ENCODE measurements at places on chromosomes 4 and X. TPM values are rescaled to one million over a fixed set of nuclear protein-coding genes. Genes with fewer than 3 reads are reported as not detected.
A peak's percentile ranks its signal among the peaks of the same experiment; 100 is the strongest.

IL2RG gene
- not detected for total RNA-seq

- no peak for DNase-seq
- H3K36me3 ChIP-seq = peaks cover 2% of the 10 kb centered on the region
- no peaks in the 10 kb centered on the region for H3K27me3 ChIP-seq
- no peak overlapping the region for H3K4me3 ChIP-seq
- H3K27ac ChIP-seq = no peak overlapping the region
Observed at GRCh38 chr4:129043523-129043922, 49.8 kb downstream of the SCLT1 start.

NCBP2L gene
- not detected for total RNA-seq

DNA sequence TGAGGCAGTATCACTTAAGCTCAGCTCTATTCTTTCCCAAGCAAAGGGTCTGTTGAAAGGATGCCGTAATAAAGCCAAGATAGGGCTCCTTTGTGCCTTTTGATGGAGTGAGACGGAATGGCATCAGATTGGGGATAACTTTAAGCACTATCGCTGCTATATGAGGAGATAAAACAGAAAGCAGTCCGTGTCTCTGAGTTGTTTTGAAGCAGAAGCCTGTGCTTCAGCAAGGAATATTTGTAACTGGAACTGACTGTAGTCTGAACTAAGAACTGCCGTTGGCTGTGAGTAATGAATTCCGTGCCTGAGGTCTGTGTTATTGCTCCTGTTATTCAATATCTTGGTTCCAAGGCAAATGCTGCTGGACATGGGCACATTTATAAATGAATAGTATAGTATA, 297.4 kb downstream of the ANKRD50 start:
- no peak overlapping the region for H3K4me3 ChIP-seq
- H3K4me1 ChIP-seq = peaks cover 11% of the 10 kb centered on the region
- no peak overlapping the region for H3K27ac ChIP-seq
- DNase-seq = no peak
- peaks cover 2% of the 10 kb centered on the region for H3K36me3 ChIP-seq

- no peak within 1 kb of the TSS for H3K4me3 ChIP-seq
- H3K4me1 ChIP-seq = peaks cover 20% of the 10 kb centered on the region
- H3K27ac ChIP-seq = peak within 1 kb of the TSS; percentile 80
- no peaks in the 10 kb centered on the region for H3K27me3 ChIP-seq
- no peak for DNase-seq
- H3K36me3 ChIP-seq = no peaks in the 10 kb centered on the region
Observed at GRCh38 chr4:69760455-69760854, at the start of gene SULT1B1. TSS of gene SULT1B1 (minus strand) at chr4:69760620. CDS start at chr4:69755217, 5,403 bp downstream.

DNA sequence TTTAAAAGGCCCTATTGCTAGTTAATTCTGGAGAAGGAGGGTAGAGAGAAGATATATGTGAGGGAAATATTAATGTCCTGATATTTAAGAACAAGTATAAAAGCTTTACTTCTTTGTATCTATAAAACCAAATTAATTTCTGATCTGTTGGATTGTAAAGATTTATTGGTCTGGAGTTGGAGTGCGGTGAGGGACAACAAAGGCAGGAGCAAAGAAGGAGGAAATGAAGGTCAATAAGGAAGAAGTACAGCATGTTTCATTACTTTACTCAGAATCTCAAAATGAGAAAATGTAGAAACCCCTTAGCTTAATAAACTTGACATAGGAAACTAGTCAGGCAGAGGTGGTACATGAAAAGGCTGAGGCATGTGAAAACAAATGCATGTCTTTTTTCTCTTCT, 192.9 kb downstream of the PALLD start:
- peaks cover 64% of the 10 kb centered on the region for H3K4me1 ChIP-seq
- peaks cover 30% of the 10 kb centered on the region for H3K36me3 ChIP-seq
- H3K27me3 ChIP-seq = no peaks in the 10 kb centered on the region
- H3K4me3 ChIP-seq = no peak overlapping the region
- peak overlapping the region; percentile 84 for H3K27ac ChIP-seq

GRCh38 chr4:148292686-148293085, 149.5 kb downstream of the NR3C2 start:
- no peak overlapping the region for H3K4me3 ChIP-seq
- no peak overlapping the region for H3K27ac ChIP-seq
- no peaks in the 10 kb centered on the region for H3K36me3 ChIP-seq
- no peak for DNase-seq
- H3K4me1 ChIP-seq = no peaks in the 10 kb centered on the region
- no peaks in the 10 kb centered on the region for H3K27me3 ChIP-seq

- no peaks in the 10 kb centered on the region for H3K27me3 ChIP-seq
- no peak for DNase-seq
- peaks cover 6% of the 10 kb centered on the region for H3K4me1 ChIP-seq
- no peak overlapping the region for H3K27ac ChIP-seq
- no peaks in the 10 kb centered on the region for H3K36me3 ChIP-seq
Observed at GRCh38 chrX:71167031-71167781, 22.6 kb downstream of the NLGN3 start.

DNA sequence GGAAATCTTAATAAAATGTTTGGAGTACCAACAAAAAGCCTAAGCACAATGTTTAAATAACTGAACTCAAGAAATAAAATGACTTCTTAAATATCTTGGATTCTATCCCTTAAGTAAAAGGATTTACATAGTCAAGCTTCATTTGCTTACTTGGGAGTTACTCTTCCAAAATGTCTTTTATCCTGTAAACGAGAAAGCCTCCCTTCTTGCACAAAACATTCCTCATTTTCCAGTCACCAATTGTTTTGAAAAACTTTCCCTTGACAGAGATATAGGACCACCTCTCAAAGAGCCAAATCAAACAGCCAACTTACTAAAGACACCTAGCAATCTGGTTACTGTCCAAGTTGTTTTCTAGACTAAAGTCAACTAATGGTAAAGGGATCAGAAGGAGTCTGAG, 18.6 kb downstream of the PDGFC start:
- peaks cover 72% of the 10 kb centered on the region for H3K4me1 ChIP-seq
- no peak overlapping the region for H3K4me3 ChIP-seq
- H3K36me3 ChIP-seq = peaks cover 10% of the 10 kb centered on the region

DNA sequence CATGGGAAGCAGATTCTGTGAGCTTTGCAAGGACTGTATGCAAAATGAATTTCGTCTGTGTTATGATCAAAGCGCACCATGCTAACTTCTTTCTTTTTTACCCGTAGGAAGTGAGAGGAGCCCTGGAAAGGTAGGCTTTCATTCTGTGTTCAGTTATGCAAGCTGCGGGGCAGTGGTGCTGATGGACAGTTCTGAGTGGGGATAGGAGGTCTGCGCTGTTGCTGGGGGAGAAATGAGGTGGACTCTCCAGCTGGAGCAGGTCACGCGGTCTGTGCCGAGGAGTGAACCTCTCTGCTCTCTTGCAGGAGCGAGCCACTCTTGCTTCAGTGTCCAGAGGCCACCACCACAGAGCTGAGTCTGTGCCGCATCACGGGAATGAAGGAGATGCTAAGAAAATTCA, 4.5 kb downstream of the TRIML1 start:
- no peaks in the 10 kb centered on the region for H3K36me3 ChIP-seq
- no peak for DNase-seq
- no peak overlapping the region for H3K4me3 ChIP-seq
- no peak overlapping the region for H3K27ac ChIP-seq
- H3K27me3 ChIP-seq = no peaks in the 10 kb centered on the region

GRCh38 chrX:53682885-53683555, 3.5 kb downstream of the HUWE1 start:
- peak overlapping the region; percentile 81 for H3K4me3 ChIP-seq
- no peak for DNase-seq
- H3K27me3 ChIP-seq = no peaks in the 10 kb centered on the region
- H3K36me3 ChIP-seq = peaks cover 14% of the 10 kb centered on the region
- peak overlapping the region; percentile 96 for H3K27ac ChIP-seq

SPIN2A gene
- 5.3 TPM for total RNA-seq

Data from mesothelial cell of epicardium (in vitro differentiated cells).